ENCODE measurements at places on chromosomes 6 and 20.

- peak; percentile 32 for DNase-seq
Measured at GRCh38 chr20:62952373-62952967, at the start of gene SLC17A9. Gene SLC17A9 (plus strand): TSS chr20:62952709. CDS start chr20:62952831, 122 bp downstream.

DNA sequence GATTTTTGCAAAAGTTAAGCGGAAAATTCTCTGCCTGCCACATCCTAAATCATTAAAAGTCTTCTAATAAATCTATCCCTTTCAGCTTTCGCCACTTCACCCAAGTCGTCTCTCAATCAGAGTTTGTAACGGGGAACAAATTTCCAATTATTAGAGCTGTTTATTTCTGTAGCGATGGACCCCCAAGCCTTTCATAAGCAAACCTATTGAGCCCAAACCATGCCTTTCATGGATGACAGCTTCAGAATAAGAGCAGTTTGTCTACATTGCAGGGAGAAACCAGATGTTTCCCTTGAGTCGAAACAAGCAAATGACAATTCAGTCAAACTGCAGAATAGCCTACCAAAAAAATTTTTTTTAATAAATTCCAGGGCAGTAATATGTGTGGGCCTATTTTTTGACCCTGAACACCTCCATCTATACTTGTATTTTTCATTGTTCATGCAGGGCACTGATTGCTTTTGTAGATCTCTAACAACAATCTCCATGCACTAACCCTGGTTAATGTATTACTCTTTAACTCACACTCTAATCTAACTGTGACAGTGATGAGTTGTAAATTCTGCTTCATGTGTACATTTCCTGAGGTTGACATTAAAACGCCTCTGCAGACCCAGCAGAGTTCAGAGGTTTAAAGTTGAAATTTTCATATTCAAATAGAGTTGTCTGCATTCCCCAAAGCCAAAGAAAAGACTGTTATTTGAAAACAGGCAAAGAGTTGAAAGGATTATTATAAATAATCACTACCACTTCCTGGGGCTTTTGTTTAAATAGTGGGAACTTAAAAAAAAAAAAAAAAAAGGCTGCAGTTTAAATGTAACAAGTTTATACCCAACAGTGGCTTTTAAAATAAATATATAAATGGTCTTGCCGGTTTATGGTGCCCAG, 64.5 kb downstream of the ATP9A start:
- DNase-seq: no peak

GRCh38 chr20:48818481-48818987, 9.3 kb downstream of the PREX1 start:
- DNase-seq: peak; percentile 56

GRCh38 chr6:51463321-51463720, 624.1 kb downstream of the PKHD1 start:
- no peak for DNase-seq

GRCh38 chr6:159915397-159915796, 24.6 kb downstream of the MAS1 start:
- no peak for DNase-seq

DNA sequence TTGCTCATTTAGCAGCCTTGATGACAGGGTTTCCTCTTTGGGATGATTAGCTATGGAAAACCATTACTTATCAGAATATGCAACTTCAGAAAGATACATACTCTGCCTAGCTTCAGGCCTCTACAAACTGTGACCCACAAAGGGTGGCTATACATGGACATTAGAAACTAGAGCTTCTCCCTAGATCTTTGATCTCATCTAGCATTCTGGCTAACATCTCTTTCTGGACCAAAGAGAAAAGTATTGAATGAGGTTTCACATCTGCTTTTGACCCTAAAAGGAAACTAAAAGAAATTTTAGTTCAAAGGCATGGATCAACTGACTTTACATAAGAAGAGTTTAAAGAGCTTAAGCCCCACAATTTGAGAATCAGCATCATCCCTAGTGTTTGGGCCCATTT, 12.4 kb upstream of the HMGN3 start:
- no peak for DNase-seq

GRCh38 chr20:63885264-63886053, 9.5 kb upstream of the DNAJC5 start:
- DNase-seq: no peak

GRCh38 chr6:32637219-32637880, at the start of gene HLA-DQA1:
Gene HLA-DQA1 (plus strand): TSS chr6:32637406. CDS start chr6:32637459, 53 bp downstream.
- DNase-seq: peak; percentile 57

GRCh38 chr6:106516616-106517015, 112.7 kb downstream of the RTN4IP1 start:
- DNase-seq: no peak

- DNase-seq: no peak
Measured at GRCh38 chr6:104526376-104526775, 333.3 kb downstream of the HACE1 start.

DNA sequence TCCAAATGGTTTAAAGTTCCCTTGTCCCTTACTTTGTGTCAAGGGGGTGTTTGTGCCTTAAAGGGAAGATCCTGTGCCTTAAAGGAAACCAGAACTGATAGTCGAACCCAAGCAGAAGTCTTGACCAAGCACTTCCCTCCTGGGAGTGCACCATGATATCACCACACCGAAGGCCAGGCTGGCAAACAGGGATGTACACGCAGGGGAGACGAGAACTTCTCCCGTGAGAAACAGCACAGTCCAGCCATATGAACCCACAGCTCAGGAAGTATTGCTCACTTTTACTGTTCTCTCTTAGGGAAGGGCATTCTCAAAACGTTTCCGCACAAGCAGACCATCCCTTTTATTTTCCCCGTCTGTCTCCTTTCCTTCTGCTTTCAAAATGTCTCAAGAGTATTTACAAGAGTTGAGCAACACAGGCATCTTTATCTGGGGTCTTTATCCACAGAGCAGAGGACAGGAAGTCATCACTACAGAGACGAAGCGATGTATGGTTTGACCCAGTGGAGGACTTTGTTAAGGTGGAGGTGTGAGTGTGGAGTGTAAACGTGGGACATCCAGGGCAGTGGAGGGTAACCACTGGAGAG, 12.8 kb upstream of the SERPINB1 start:
- DNase-seq: no peak

DNA sequence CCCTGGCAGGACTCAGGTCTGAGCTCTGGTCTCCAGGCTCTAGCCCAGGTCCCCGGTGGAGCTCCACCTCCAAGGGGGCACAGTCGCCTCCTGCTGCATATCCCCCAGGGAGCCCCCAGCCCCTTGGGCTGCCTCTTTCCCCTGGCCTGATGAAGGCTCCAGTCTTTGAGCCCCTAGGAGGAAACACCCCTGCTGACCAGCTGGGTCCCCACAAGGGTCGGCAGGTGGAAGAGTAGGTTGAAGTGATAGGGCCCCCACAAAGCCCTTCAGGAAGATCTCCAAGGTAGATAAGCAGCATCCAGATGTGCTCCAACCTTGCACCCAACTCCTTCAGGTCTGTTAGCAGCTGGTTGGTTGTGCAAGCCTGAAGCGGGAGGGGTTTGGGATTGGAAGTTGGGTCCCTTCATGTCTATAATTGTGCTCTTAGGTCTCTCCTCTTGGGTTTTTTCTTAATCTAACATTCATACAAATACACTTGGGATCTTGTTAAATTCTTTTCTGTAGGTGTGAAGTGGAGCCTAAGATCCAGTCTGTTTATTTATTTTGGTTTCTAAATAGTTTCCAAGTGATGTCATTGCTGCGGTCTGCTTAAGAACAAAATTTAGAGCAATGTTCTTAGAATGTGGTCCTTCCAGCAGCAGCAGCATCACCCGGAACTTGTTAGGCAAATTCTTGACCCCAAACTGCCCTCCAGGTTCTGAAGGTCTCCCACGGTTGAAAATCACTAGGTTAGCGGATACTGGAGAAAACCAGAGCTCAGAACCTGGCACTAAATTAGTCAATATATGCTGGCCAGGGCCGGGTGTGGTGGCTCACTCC, 5.1 kb downstream of the UBE2C start:
- no peak for DNase-seq

DNA sequence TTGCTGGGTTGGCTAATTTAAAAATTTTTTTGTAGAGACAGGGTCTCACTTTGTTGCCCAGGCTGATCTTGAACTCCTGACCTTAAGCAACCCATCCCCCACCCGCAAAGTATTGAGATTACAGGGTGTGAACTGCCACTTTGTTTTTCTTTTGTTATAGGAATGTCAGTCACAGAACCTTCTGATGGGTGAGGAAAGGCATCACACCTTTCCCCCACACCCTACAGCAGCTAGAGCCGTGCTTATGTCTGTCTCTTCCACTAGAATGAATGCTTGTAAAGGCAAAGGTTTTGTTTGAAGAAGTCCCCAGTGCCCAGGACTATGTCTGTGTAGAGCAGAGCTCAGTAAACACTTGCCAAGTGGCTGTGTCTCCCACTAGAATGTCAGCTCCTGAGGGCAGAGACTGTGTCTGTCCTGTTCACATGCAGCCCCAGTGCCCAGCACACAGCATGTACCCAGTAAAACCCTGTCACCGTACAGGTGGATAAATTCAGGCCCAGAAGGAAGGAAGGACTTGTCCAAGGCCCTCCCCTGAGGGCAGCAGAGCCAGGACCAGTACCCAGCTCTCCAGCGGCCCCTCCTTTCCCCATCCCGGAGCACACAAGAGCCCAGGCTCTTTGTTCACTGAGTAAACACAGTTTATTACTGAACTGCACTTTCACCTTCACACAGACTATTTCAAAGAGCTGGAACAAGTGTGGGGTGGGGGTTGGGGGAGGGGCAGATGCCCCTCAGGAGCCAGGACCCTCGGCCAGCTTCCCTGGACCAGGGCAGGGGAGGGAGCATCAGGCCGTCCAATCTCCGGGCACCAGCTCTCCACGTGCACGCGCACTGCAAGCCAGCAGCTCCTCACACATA, 26.4 kb downstream of the COX4I2 start:
- DNase-seq: no peak

DNA sequence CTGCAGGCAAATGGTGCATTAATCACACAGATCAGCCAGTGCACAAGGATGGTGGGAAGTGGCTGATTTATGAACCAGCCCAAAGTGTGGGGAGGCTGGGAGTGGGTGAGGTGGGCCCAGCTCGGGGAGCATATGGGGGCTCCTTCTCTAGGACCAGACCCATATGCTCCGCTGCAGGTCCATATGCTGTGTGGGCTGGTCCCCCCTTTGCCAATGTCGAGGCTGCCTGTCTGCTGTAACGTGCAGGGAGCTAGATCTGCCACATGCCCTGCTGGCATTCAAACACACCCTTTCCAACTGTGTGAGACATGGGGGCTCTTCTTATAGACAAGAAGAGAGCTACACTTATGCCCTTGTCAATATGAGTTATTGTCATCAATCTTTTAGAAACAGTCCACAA, 566.3 kb downstream of the DHX35 start:
- no peak for DNase-seq

- peak; percentile 44 for DNase-seq
Measured at GRCh38 chr6:31538805-31539400, 2.9 kb downstream of the DDX39B start.

DNA sequence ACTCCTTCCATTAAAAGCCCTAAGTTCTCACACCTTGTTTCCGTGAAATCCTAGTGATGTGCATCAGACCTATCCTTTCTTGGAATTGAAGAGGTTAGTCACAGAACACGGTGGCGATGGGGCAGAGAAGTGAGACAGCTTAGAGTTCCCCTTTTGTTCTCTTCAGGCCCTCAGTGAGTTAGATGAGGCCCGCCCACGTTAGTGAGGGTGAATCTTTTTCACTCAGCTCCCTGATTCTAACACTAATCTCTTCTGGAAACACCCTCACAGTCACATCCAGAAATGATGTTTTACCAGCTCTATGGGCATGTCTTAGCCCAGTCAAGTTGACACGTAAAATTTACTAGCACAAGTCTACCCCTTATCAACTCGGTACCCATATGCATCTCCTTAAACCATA, 172.7 kb upstream of the NOX3 start:
- no peak for DNase-seq

DNA sequence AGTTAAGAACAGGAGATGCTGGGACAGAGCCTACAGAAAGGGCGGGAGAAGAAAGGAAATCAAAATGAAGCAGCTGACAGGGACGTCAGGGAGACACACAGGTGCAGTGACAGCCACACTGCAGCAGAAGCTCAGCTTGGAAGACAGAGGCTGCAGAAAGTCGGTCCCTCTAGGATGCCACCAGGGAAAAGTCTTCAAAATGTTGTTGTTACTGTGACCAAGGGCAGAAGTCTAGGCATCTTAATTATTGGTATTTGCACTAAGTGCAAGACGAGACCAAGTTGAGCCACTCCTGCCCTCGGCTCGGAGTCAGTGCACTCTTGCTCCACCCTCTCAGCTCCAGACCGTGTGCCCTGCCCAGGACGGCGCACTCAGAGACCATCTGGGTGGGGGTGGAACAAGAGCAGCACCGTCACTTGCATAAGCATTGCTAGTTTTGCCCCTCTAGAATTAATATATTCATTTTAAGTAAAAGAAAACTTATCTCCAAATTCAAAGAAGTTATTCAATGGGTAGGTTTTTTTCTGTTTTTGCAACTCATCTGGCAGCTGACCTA, 2.6 kb downstream of the PRR18 start:
- DNase-seq: no peak

GRCh38 chr6:3977875-3978711, 100.8 kb downstream of the FAM217A start:
- DNase-seq: peak; percentile 55

GRCh38 chr6:142474531-142475289, 172.9 kb downstream of the ADGRG6 start:
- peak; percentile 52 for DNase-seq

- no peak for DNase-seq
Measured at GRCh38 chr20:48834278-48834677, 6.5 kb upstream of the PREX1 start.

DNA sequence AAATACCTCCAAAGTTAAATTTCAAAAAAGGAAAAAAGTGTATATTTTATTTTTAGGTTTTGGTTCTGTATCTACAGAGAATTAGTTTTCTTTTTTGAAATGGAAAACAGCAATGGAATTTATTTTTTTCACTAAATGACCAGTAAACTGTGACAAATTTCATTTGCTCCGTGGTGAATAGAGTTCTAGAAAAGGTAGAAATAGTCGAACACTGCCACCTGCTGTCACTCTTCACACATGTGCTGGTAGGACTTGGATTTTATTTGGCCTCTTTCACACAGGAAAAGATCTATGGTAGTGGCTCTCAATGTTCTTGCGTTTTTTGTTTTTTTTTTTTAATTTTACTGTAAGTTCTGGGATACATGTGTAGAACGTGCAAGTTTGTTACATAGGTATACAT, 312.5 kb downstream of the EYA4 start:
- DNase-seq: peak; percentile 2

GRCh38 chr6:106630366-106630765, 988 bp downstream of the QRSL1 start:
- DNase-seq: no peak

DNA sequence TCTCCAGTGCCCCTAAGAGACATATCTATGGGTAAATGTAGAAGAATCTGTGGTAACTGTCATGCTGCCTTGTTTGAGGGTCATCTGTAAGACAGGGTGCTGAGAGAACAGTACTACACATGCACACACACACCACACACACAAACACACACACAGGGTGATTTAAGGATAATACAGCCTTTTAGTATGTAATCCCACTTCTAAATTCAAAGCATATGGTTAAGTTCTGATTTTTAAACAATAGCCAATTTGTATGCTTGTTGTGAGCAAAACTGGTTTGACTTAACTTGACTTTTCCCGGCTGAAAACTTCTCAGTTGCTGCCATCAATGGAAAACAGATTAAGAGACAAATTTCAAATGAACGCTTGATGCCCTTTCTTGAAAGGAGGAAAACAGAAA, 241.8 kb downstream of the ADGRG6 start:
- no peak for DNase-seq
